ENCODE measurements at places on chromosomes 3 and 15. TPM values are rescaled to one million over a fixed set of nuclear protein-coding genes. Genes with fewer than 3 reads are reported as not detected.

- DNase-seq: peak; percentile 59
- H3K4me3 ChIP-seq: no peak overlapping the region
- H3K27me3 ChIP-seq: no peaks in the 10 kb centered on the region
- peak overlapping the region; percentile 45 for H3K27ac ChIP-seq
- peaks cover 60% of the 10 kb centered on the region for H3K4me1 ChIP-seq
Observed at GRCh38 chr3:157135671-157136396, 24.1 kb downstream of the CCNL1 start.

DNA sequence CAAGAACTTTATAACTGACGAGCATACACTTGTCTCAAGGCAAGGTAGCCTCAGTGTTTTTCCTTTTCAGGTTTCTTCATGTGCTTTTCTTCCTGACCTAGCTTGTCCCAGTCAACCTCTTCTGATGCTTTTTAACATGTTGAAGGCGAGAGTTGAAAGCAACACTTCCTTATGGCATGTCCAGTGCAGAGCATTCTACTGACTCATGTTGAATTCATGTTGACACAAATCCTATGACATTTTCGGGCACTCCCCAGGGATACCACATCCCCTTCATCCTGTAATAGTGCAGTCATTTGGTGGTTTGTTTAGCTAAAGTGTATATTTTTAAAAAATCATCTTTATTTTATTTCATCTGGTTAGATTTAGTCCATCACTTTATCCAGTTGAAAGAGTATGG is 75.9 kb upstream of the CBLB start:
- H3K4me1 ChIP-seq: peaks cover 45% of the 10 kb centered on the region
- peak; percentile 79 for DNase-seq
- H3K36me3 ChIP-seq: no peaks in the 10 kb centered on the region
- peak overlapping the region; percentile 41 for H3K4me3 ChIP-seq
- peak overlapping the region; percentile 85 for H3K27ac ChIP-seq

- H3K27ac ChIP-seq: no peak overlapping the region
- DNase-seq: peak; percentile 15
- no peaks in the 10 kb centered on the region for H3K27me3 ChIP-seq
Observed at GRCh38 chr3:121152573-121152972, 244.6 kb downstream of the STXBP5L start.

HIGD2B gene
- not detected for total RNA-seq

DNA sequence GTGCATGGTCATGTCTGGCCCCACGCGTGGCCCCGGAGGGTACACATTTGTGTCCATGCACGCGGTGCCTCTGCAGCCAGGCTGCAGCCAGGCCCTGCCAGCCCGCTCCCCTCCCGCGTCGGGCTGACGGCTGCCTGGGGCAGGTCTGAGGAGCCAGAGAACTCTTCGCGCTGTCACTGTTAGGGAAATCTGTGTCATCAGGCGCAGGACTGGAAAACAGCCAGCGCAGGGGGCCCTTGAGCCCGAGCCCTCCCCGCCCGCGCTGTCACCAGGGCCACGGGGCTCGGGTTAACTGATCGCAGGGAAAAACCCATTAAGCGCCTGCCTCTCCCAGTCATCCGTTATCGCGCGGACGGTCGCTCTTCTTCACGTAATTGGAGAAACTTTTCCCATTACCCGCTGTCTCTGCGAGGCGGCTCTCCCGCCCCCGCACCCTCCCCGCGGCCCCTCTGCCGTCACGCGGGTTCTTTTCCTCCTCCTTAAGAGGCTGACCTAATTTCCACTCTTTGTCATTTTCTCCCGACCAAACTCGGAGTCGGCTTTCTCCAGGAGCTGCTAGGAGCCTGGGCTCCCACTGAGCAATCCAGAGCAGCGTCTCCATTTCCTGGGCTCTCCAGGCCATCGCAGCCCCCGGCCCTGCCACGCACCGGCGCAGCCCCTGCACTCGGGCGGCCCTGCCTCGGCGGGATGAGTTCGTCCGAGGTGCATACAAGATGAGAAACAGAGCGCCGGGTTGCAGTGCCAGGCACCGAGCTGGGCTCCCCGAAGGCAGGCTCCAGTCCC is 57.5 kb upstream of the PRR23E start:
- H3K4me3 ChIP-seq: peak overlapping the region; percentile 67
- DNase-seq: peak; percentile 73
- H3K4me1 ChIP-seq: no peaks in the 10 kb centered on the region
- H3K27ac ChIP-seq: no peak overlapping the region
- no peaks in the 10 kb centered on the region for H3K36me3 ChIP-seq

GRCh38 chr15:36644191-36644896 is 64.9 kb downstream of the CDIN1 start:
- no peak overlapping the region for H3K4me3 ChIP-seq
- H3K4me1 ChIP-seq: no peaks in the 10 kb centered on the region
- no peaks in the 10 kb centered on the region for H3K27me3 ChIP-seq
- no peak for DNase-seq
- H3K27ac ChIP-seq: no peak overlapping the region

GRCh38 chr3:147428754-147429153 is 19.6 kb downstream of the ZIC1 start:
- no peak for DNase-seq
- no peaks in the 10 kb centered on the region for H3K36me3 ChIP-seq
- no peak overlapping the region for H3K4me3 ChIP-seq
- no peak overlapping the region for H3K27ac ChIP-seq
- peaks cover 8% of the 10 kb centered on the region for H3K4me1 ChIP-seq

CFAP161 gene
- not detected for total RNA-seq

- DNase-seq: no peak
- no peaks in the 10 kb centered on the region for H3K36me3 ChIP-seq
- no peak overlapping the region for H3K27ac ChIP-seq
- H3K4me1 ChIP-seq: peaks cover 6% of the 10 kb centered on the region
- no peak overlapping the region for H3K4me3 ChIP-seq
Observed at GRCh38 chr15:95869920-95870319, 460.6 kb upstream of the NR2F2 start.

RARRES1 gene
- total RNA-seq: 1.3 TPM

- no peak overlapping the region for H3K4me3 ChIP-seq
- no peaks in the 10 kb centered on the region for H3K36me3 ChIP-seq
- H3K27ac ChIP-seq: no peak overlapping the region
Observed at GRCh38 chr3:60146121-60146520, 1096.3 kb upstream of the CFAP20DC start.

DNA sequence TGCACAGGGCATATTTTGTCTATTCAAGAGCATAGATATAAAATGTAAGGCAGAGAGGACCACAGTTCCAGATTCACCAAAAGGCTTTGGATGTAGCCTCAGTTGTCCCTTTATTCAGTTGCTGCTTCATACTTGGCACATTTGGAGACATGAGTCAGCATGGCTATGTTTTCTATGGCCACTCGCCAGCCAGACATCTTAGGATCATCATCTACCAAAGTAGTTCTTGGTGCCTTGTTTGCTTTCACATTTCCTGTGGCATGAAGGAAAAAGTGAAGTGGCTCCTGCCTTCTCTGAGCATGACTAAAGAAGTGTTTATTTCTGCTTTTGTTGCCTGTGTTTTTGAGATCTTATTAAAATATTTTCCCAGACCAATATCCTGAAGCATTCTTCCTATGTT is 7.2 kb downstream of the SUSD5 start:
- peaks cover 15% of the 10 kb centered on the region for H3K27me3 ChIP-seq
- no peak overlapping the region for H3K4me3 ChIP-seq
- H3K4me1 ChIP-seq: peaks cover 4% of the 10 kb centered on the region

GRCh38 chr15:27768732-27769475 is 330.2 kb downstream of the OCA2 start:
- no peak overlapping the region for H3K4me3 ChIP-seq
- no peaks in the 10 kb centered on the region for H3K4me1 ChIP-seq
- DNase-seq: no peak
- no peak overlapping the region for H3K27ac ChIP-seq
- H3K27me3 ChIP-seq: no peaks in the 10 kb centered on the region

GRCh38 chr15:89075846-89076245 is 12.4 kb upstream of the ABHD2 start:
- no peaks in the 10 kb centered on the region for H3K36me3 ChIP-seq
- H3K4me1 ChIP-seq: no peaks in the 10 kb centered on the region
- H3K4me3 ChIP-seq: no peak overlapping the region
- no peaks in the 10 kb centered on the region for H3K27me3 ChIP-seq

STRA6 gene
- total RNA-seq: not detected

DNA sequence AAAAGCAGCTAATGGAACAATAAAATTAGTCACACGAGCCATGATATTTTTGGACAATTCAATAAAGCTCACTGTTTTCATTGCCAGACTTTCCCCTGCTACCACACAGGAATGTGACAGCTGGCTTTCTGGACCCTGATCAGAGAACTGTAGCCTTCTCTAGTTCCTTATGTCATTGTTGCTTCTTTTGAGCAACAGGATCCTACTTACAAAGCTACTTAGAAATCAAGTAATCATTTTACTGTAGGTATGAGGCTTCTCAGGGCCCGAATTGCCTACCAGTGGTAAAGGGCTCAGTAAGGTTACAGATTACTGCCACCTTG is 94.3 kb upstream of the AADACL2 start:
- H3K36me3 ChIP-seq: no peaks in the 10 kb centered on the region
- no peak for DNase-seq
- H3K4me1 ChIP-seq: no peaks in the 10 kb centered on the region
- H3K27me3 ChIP-seq: no peaks in the 10 kb centered on the region
- no peak overlapping the region for H3K4me3 ChIP-seq

APEH gene
- total RNA-seq: 126 TPM

DNA sequence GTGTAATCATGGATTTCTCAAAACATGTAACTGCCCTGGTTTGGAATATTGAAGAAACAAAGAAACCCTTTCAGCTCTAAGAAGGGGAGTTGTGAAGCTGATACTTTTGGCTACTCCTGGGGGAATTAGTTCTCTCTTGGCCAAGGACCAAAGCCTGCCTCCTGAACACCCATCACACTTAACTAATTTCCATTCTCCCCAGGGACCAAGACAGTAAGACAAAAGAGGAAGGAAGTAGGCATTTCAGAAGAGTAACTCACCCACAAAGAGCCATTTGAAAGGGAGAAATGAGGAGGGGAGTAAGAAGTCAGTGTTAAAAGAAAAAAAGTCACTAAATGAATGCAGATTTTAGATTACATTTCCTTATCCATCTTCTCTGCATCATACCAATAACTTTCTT is 328.0 kb upstream of the SOX2 start:
- H3K4me1 ChIP-seq: no peaks in the 10 kb centered on the region
- no peak overlapping the region for H3K27ac ChIP-seq
- no peak overlapping the region for H3K4me3 ChIP-seq
- H3K36me3 ChIP-seq: no peaks in the 10 kb centered on the region

DNA sequence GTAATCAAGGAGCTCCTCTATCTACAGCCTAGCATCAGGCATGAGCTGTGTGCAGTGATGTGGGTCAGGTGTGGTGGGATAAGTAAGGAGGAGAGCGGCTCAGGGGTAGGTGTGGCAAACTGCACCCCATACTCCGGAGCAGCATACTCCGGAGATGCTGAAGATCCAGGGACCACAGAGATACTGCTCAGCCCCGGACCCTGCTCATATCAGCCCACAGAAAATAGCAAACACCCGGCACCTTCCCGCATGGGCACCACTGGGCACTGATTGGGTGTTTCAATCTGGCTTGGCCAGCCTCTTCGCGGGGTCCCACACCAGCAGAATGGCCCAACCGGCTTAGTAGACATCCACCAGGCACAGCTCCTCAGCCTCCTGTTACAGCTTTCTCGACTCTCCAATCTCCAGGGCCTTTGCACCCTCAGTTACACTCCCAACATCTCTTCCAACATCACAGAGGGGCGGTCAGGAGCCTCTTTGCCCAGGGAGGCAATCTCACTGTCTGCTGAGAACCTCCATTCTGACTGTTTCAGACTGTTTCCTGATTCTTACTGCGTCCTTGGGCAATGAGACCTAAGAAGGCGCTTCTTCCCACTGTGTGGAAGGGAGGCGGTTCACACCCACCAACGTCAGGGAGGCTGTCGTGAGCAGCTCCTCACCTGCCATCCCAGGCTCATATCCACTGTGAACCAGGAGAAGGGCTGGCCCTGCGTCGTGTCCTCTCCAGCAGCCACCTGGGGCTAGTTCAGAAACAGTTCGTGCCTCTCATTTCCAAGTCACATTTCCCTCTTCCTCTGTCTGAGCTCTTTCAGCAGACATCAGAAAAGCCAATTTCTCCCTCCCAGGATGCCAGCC is 59.8 kb downstream of the CAPN7 start:
- DNase-seq: no peak
- H3K27ac ChIP-seq: no peak overlapping the region
- no peak overlapping the region for H3K4me3 ChIP-seq
- H3K27me3 ChIP-seq: no peaks in the 10 kb centered on the region
- H3K4me1 ChIP-seq: peaks cover 24% of the 10 kb centered on the region
- peaks cover 3% of the 10 kb centered on the region for H3K36me3 ChIP-seq

- peaks cover 5% of the 10 kb centered on the region for H3K4me1 ChIP-seq
- no peaks in the 10 kb centered on the region for H3K36me3 ChIP-seq
- H3K27me3 ChIP-seq: no peaks in the 10 kb centered on the region
- no peak overlapping the region for H3K4me3 ChIP-seq
- no peak overlapping the region for H3K27ac ChIP-seq
Observed at GRCh38 chr3:45343947-45344346, 44.4 kb upstream of the LARS2 start.

TMEM44 gene
- 14.6 TPM for total RNA-seq

PCYT1A gene
- 116 TPM for total RNA-seq

TOPAZ1 gene
- total RNA-seq: not detected

DNA sequence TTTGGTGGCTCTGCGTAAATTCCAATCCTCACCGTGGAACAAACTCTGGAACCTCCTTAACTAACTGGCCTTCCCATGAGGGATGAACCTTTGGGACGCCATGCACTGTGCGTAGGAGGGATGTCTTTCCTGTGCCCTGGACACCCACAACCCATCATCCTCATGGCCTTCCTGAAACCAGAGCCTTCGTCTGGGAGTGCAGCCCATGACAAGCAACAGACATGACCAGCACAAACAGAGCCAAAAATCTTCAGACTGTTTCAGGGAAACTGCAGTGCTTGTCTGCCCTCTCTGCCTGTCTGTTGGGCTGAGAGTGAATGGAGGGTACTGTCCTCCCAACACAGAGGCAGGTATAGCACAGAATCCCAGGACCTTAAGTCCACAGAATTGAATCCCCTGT is 61.1 kb upstream of the BOC start:
- H3K27ac ChIP-seq: no peak overlapping the region
- no peak for DNase-seq
- H3K36me3 ChIP-seq: no peaks in the 10 kb centered on the region
- H3K4me1 ChIP-seq: no peaks in the 10 kb centered on the region
- no peaks in the 10 kb centered on the region for H3K27me3 ChIP-seq

DNA sequence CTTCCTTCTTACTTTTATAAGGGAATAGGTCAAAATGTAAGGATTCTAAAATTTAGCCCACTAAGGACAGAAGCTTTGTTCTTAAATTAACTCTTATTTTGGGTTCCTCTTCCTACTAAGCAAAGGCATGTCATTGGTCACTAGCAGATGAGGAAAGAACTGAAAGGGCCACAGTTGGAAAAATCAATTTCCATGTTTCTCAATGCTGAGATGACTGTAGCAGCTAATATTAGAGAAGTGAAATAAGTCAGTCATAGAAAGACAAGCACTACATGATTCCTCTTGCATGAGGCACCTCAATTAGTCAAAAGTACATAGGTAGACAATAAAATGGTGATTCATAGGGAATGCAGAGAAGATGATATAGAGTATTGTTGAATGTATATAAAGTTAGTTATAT is 353.7 kb downstream of the RSL24D1 start:
- H3K4me1 ChIP-seq: no peaks in the 10 kb centered on the region
- H3K36me3 ChIP-seq: no peaks in the 10 kb centered on the region
- H3K27me3 ChIP-seq: no peaks in the 10 kb centered on the region
- DNase-seq: no peak
- H3K4me3 ChIP-seq: no peak overlapping the region

FBXW12 gene
- total RNA-seq: not detected

GRCh38 chr3:46959161-46959511 is 17.4 kb downstream of the CCDC12 start:
- no peaks in the 10 kb centered on the region for H3K27me3 ChIP-seq
- no peaks in the 10 kb centered on the region for H3K36me3 ChIP-seq
- H3K27ac ChIP-seq: no peak overlapping the region
- no peak overlapping the region for H3K4me3 ChIP-seq
- H3K4me1 ChIP-seq: peaks cover 22% of the 10 kb centered on the region
